Ascending aorta (tissue), 2 donors: ENCODE measurements at places on chromosomes 1 and 21.
A peak's percentile ranks its signal among the peaks of the same experiment; 100 is the strongest.

- DNase-seq = no peak
Observed at GRCh38 chr21:43916691-43917514, 51.9 kb downstream of the AGPAT3 start.

GRCh38 chr1:19210772-19211549 is 895 bp upstream of the UBR4 start:
- DNase-seq = no peak

DNA sequence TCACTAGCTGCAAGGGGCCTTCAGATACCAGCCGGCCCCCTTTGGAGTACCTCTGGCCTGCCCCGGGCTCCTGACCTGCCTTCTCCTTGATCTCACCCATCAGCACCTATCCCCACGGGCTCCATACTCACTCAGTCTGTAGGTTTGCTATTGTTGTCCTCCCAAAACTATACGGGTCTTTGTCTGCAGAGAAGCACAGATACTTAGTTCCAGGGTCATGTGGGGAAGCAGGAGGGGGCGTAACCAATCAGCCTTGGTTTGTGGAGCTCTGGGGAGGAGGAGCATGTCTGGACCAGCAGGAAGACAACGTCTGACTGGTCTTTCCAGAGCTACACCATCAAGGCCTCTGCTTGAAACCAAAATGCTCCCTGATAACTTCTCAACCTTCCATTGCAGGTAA is 15.2 kb downstream of the TMEM63A start:
- DNase-seq = no peak

GRCh38 chr1:101820071-101820470 is 176.7 kb downstream of the OLFM3 start:
- DNase-seq = no peak

DNA sequence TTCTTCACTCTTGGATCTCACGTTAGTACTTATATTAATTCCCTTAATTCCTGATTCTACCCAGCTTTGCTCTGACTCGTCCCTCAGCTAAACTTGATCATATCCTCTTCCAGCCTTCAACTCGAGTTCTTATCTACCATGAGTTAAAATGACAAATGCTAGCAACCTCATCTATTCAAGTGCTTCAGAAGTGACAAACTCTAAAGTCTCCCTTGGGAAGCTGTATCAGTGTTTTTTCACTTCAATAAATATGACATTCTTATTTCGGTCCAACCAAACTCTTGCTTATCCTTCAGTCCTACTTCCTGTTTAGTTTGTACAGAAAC is 75.3 kb downstream of the FOXJ3 start:
- no peak for DNase-seq

- DNase-seq = no peak
Observed at GRCh38 chr1:165565751-165566490, 22.1 kb downstream of the LRRC52 start.

GRCh38 chr1:3590139-3590763 is 21.1 kb downstream of the MEGF6 start:
- DNase-seq = no peak

- no peak for DNase-seq
Observed at GRCh38 chr1:16128338-16128741, 27.5 kb downstream of the EPHA2 start.

DNA sequence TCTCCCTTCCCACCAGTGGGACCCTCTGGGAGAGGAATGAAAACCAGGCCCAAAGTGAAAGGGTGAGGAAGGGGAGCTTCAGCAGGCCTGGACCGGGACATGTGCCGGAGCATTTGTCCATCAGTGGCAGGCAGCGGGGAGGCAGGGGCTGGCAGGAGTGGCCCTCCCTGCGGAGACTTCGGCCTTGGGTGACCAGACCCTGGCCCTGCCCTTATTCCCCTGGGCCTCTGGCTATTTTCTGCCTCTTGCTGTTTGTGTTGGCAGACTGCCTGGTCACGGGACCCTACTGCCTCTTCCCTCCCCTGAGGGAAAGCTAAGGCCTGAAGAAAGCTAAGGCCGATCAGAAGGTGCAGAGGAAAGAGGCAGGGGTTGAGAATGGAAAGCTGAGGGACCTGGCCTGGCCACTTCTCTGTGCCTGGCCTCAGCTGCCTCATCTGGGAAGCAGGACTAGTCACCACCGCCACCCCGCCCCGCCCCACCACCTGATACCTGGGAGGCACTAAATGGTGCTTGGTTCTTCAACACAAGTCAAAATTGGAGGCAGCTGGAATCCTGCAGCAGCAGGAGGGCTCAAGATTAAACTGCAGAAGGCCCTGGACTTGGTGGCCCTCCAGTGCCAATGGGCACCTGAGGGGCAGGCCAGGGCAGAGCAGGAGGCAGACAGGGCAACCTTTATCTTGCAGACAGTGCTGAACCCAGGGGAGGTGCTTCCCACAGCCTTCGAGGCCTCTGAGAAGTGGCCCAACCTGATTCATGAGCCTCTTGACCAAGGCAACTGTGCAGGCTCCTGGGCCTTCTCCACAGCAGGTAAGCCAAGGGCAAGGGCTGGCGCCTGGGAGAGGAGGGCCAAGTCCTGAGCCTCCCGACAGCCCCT is 7.9 kb downstream of the TINAGL1 start:
- DNase-seq = peak; percentile 68

- DNase-seq = no peak
Observed at GRCh38 chr1:17289721-17290120, 18.3 kb upstream of the PADI4 start.

DNA sequence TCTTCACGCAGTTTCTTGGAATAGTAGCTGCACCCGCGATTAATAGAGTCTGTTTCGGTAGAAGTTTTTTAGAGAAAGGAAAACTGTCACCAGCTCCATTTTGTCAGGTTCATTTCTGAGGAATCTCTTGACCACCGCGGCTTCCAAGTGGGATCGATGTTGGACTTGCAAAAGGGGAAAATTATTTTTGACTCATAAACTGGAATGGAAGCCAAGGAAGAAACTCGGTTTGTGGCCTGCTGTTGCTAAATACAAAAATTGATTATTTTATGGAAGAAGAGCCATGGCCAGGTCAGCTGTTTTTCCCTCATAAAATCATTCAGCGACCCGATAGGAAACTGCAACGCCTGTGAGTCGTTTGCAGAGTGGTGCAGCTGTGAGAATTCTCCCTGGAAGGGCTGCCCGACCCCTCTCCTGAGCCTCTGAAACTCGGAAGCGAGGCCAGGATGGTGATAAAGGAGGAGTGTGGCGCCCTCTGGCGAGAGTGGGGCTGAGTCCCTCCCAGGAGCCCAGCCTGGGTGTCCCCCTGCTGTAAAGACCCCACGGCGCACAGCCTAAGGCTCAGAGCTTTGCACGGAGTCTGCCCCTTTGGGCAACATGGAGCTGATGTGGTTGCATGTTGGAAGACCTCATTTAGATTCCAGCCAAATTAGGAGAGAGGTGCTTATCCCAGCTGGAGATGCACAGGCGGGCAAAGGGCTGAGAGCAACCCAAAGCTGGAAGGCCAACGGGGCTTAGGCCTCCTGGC is 83.6 kb upstream of the SLC25A33 start:
- DNase-seq = no peak

- no peak for DNase-seq
Observed at GRCh38 chr1:238832106-238832505, 554.3 kb upstream of the CHRM3 start.

DNA sequence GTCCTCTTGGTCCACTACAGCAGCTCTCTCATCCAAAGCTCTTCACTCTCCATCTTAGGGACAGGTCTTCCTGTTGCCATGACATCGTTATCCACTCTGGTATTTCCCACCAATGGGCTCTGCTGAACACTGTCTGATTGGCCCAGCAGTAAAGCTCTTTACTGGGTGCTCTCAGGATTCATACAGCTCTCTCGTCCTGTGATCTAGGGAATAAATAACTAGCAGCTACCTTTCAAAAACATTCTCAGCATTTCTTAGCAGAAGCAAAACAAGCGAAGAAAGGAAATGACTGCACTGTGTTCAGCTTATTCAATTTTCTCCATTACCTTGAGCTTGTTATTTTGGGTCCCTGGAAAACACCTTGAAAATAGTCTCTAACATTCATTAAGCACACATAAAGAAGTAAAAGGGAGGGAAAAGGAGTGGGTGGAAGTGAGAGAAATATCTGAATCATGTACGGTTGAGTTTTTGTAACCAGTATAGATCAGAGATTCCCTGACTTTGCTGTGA is 163.4 kb upstream of the SGIP1 start:
- no peak for DNase-seq

DNA sequence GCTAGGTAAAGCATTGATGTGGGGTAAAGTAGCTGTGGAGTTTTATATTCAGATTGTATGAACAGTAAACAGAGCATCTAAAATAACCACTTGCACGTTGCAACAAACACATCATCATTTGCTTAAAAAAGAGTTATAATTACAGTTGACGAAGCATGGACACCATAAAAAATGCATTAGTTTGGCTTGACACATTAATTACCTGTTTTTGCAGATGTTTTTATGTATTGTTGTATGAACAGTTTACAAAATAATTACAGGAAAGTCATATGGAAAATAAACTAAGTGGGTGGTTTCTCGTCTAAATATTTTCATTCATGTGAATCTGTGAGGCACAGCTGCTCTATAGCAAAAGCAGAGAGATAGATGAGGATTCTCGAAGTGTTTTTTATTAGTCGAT is 108.3 kb downstream of the RPS6KC1 start:
- no peak for DNase-seq

- DNase-seq = no peak
Observed at GRCh38 chr1:161770250-161770649, 4.1 kb downstream of the ATF6 start.

GRCh38 chr1:118185084-118185832 is at the start of gene SPAG17:
Gene SPAG17 (minus strand): TSS chr1:118185228. CDS start chr1:118185157, 71 bp downstream.
- no peak for DNase-seq

DNA sequence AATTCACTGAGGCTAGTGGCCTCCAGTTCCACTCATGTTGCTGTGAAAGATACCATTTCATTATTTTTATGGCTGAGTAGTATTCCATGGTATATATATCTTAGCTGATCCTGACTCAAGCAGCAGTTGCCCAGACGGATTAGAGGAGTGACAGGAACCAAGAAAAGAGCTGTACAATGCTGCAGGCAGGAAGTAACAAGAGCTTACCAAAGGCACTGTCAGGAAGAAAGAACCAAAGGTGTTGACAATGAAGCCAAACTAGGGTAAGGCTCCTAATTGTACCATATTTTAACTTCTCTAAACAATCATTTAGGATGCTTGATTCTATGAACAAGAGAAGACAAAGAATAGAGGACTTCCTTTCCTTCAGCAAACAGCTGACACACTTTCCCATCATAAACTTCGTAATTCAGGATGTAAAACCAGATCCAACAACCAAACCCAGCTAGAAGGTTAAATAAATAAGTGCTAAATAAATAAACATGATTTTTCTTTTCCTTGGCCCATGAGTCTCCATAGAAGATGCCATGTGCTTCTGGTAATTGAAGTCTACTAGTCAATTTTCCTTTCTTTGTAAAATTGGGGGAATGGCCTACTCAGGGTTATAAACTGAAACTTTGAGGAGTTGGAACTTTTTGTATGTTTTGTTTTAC is 248.2 kb upstream of the SGIP1 start:
- no peak for DNase-seq

- DNase-seq = no peak
Observed at GRCh38 chr1:45282351-45282750, 44.3 kb upstream of the HPDL start.

DNA sequence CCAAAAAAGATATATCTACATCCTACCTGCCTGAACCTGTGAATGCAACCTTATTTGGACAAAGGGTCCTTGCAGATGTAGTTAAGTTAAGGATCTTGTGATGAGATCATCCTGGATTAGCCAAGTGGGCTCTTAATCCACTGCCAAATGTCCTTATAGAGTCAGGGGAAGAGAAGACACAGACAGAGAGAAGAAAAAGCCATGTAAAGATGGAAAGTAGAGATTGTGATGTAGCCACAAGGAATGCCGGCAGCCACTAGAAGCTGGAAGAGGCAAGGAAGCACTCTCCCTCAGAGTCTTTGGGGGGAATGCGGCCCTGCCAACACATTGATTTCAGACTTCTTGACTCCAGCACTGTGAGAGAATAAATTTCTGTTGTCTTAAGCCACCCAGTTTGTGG is 16.2 kb downstream of the HSD11B1 start:
- DNase-seq = no peak

- DNase-seq = no peak
Observed at GRCh38 chr1:221823561-221823960, 81.7 kb upstream of the DUSP10 start.

GRCh38 chr1:153627715-153628626 is at the start of gene S100A1:
Gene S100A1 (plus strand): TSS chr1:153628434. CDS start chr1:153630522, 2,088 bp downstream.
- DNase-seq = no peak

- DNase-seq = peak; percentile 87
Observed at GRCh38 chr1:116151739-116152576, 40.8 kb downstream of the MAB21L3 start.

GRCh38 chr1:16999863-17000262 is 11.9 kb downstream of the ATP13A2 start:
- DNase-seq = no peak

DNA sequence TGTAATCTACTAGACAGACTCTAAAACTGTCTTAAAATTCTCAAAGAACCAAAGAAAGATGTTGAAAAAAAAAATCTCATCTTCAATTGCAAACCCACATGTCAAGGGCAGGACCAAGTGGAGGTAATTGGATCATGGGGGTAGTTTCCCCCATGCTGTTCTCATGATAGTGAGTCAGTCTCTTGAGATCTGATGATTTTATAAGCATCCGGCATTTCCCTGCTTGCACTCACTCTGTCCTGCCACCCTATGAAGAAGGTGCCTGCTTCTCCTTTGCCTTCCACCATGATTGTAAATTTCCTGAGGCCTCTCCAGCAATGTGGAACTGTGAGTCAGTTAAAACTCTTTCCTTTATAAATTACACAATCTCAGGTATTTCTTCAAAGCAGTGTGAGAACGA is 257.0 kb downstream of the HHIPL2 start:
- no peak for DNase-seq

GRCh38 chr1:3590951-3591865 is 20.1 kb downstream of the MEGF6 start:
- no peak for DNase-seq

DNA sequence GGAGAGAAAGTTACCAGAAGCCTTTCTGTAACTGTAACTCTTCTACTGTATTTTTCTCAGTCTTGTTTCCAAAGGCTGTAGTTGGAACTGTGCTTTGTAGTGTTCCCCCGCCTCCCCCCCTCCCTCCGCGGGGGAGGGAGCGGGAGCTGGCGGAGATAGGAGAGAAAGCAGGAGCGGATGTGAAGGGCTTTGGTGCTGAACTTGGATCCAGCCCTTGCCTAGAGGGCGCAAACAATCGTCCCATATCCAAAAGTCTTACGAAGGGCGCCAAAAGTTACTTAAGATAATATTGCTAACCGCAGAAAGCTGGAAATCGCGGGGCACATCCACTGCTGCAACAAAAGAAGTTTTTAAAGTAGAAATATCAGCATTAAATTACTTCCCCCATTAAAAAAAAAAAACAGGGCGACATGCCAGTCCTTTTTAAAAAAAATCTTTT is 2.4 kb upstream of the NFIA start:
- DNase-seq = peak; percentile 61

DNA sequence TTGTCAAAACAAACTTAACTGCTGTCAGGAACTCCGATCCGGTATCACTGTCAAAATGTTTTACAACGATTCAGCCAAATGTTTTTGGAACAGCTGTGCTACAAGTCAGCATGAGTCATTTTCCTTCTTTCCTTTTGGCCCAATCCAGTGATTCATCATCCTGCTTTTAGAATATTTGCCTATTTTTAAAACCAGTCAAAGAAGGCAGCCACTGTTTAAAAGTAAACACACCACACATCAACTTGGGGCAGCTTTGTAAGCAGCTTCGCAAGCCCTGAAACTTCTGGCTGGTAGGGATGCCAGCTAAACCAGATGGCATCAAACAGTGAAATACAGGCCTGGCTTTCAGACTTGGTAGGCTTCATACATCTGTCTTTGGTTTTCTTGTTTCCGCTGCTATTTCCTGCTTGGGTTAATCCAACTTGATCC is 14.9 kb downstream of the MAP3K7CL start:
- DNase-seq = peak; percentile 83

GRCh38 chr1:162372159-162373071 is 4.2 kb downstream of the SPATA46 start:
- peak; percentile 50 for DNase-seq
